ENCODE measurements at places on chromosomes 1 and 21.

- DNase-seq = no peak
Measured at GRCh38 chr1:211828584-211829342, 1.8 kb downstream of the LPGAT1 start.

DNA sequence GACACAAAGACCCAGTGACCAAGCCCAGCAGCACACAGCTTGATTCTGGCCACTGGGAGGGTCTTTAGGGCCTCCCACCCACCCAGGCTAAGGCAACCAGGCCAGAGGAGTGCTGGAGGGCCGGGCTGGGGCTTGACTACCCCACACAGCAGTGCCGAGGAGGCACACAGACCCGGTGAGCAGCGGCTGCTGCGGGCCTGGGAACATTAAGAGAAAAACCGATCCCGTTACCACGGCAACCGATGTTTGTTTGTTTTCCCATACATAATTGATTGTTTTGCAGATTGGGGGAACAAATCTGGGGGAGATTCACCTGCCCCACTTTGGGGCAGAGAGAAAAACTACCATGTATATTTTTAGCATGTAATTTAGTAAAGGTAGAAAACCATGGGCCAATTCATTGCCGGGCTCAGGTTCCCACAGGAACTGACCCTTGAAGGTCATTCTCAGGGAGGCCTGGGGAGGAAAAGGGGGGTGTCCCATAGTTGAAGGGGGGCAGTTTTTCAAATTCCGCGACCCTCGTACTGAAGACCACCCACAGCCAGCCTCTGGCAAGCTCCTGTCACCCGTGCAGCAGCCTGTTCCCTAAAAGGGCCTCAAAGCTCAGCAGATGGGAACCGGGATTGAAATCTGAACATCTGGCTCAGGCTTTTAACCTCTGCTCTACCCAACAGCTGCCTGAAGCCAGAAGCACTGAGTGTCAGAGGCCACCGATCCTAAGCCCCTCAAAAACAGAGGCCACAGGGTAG, 35.3 kb downstream of the CHD5 start:
- no peak for DNase-seq

GRCh38 chr1:161273402-161273801, 14.9 kb downstream of the PCP4L1 start:
- no peak for DNase-seq

GRCh38 chr1:204909109-204909508, 38.4 kb downstream of the NFASC start:
- no peak for DNase-seq

DNA sequence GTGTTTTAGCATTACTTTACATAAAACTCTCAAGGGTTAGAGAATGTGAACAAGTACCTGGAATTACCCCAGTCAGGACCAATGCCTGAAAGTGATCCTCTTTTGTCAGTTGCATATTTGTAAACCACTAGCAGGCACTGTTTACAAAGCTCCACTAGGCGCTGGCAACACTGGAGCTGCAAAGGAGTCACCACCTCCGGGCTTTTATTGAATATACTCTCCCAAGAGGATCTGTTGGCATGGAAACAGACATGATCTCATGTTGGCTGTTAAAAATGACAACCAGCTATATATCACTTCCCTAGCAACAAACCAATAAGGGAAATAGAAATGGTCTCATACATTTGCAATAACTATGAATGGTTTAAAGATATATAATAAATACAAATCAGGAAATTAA, 116.0 kb downstream of the TTLL7 start:
- peak; percentile 17 for DNase-seq

DNA sequence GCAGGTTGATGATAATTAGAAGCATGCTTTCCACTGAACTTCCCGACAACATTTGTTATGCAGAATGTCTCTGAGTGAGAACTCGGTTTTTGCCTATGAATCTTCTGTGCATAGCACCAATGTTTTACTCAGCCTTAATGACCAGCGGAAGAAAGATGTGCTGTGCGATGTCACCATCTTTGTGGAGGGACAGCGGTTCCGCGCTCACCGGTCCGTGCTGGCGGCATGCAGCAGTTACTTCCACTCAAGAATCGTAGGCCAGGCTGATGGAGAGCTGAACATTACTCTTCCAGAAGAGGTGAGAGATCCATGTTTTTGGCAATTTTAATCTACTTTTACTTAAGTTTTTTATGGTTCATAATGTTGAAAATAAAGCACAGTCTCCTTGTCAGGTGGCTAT, 22.5 kb downstream of the BACH1 start:
- no peak for DNase-seq

Data from SW480 (cell line).